Esophagus squamous epithelium (tissue), 5 donors: ENCODE measurements at places on chromosomes 6 and 20.

DNA sequence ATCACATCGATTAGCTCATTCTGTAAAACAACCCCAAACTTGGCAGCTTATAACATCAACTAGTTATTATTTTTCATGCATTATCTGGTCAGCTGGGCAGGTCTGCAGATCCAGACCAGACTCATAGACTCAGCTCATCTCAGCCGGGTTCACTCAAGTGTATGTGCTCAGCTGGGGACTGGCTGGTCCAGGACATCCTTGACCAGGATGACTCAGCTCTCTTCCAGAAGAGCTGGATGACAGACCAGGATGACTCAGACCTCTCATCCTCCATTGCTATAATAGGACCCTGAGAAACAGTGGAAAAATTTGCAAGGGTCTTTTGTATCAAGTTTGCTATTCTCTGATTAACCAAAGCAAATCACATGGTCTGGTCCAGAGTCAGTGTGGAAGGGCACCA lies 312.5 kb upstream of the PLCB4 start:
- no peak for DNase-seq
- no peak overlapping the region for H3K4me3 ChIP-seq
- H3K4me1 ChIP-seq: peaks cover 10% of the 10 kb centered on the region
- H3K27ac ChIP-seq: peak overlapping the region; percentile 55
- H3K27me3 ChIP-seq: no peaks in the 10 kb centered on the region

DNA sequence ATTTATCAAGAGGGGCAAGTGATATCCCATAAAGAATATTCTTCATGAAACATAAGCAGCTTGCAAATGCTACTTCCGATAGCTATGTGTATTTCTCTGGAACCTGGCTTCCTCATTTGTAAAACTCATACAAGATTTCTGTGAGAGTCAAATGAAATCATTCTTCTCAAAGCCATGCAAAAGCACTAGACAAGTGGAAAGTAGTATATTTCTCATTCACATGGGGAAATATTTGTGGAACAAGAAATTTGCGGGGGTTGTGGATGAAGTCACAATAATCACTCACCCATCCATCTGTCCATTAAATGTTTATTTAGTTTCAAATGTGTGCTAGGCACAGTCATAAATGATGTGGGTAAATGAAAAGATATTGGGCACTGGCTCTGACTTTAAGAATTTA lies 150.5 kb downstream of the IPCEF1 start:
- H3K27ac ChIP-seq: no peak overlapping the region
- H3K36me3 ChIP-seq: no peaks in the 10 kb centered on the region
- H3K4me1 ChIP-seq: no peaks in the 10 kb centered on the region
- no peak overlapping the region for H3K4me3 ChIP-seq

DNA sequence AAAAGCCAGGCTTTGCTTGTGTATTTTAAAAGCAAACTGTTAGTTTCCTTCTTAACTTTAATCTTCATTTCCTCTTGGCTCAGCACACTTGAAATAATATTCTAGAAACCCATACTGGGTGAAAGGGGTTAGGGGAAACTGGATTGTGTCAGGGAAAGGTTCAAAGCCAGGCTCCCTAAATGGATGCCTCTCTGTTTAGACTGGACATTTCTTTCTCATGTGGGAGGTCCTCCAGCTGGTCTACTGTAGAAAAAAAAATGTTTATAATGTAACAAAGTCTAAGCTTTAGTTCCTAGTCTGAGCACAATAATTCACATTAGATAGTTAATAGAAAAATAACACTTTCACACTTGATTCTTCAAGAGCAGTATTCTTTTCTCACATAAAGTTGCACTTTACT lies 89.0 kb upstream of the AKIRIN2 start:
- H3K4me1 ChIP-seq: peaks cover 37% of the 10 kb centered on the region
- no peak overlapping the region for H3K4me3 ChIP-seq
- no peak overlapping the region for H3K27ac ChIP-seq
- no peaks in the 10 kb centered on the region for H3K36me3 ChIP-seq

- H3K27me3 ChIP-seq: peaks cover 9% of the 10 kb centered on the region
- H3K4me1 ChIP-seq: peaks cover 27% of the 10 kb centered on the region
- DNase-seq: no peak
- no peaks in the 10 kb centered on the region for H3K36me3 ChIP-seq
- peak overlapping the region; percentile 61 for H3K4me3 ChIP-seq
Measured at GRCh38 chr6:393391-394221, 2.1 kb downstream of the IRF4 start.

DNA sequence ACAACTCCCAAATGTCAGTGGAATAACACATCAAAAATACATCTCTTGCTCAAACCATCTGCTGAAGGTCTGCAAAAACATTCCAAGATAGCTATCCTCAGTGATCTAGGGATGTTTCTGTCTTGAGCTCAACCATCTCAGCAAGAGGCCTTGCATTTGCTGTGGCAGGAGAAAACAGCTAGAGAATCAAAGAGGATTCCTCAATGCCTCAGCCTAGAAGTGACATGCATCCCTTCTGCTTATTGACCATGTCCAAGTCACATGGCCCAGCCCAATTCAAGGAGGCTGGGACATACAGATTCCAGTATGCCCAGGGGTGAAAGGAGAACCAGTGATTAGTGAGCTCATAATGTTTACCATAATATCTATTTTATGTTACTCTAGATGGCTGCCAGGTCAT lies 269.5 kb downstream of the PLCB1 start:
- no peaks in the 10 kb centered on the region for H3K36me3 ChIP-seq
- no peak for DNase-seq
- no peaks in the 10 kb centered on the region for H3K27me3 ChIP-seq
- no peak overlapping the region for H3K27ac ChIP-seq
- H3K4me3 ChIP-seq: no peak overlapping the region

- H3K27me3 ChIP-seq: no peaks in the 10 kb centered on the region
- no peaks in the 10 kb centered on the region for H3K4me1 ChIP-seq
- no peak overlapping the region for H3K27ac ChIP-seq
- no peak overlapping the region for H3K4me3 ChIP-seq
- H3K36me3 ChIP-seq: no peaks in the 10 kb centered on the region
Measured at GRCh38 chr6:101090281-101090680, 209.2 kb upstream of the ASCC3 start.

- peaks cover 28% of the 10 kb centered on the region for H3K4me1 ChIP-seq
- no peaks in the 10 kb centered on the region for H3K27me3 ChIP-seq
- no peak for DNase-seq
- H3K36me3 ChIP-seq: no peaks in the 10 kb centered on the region
- no peak overlapping the region for H3K27ac ChIP-seq
- H3K4me3 ChIP-seq: no peak overlapping the region
Measured at GRCh38 chr6:169164451-169164850, 89.2 kb downstream of the THBS2 start.

DNA sequence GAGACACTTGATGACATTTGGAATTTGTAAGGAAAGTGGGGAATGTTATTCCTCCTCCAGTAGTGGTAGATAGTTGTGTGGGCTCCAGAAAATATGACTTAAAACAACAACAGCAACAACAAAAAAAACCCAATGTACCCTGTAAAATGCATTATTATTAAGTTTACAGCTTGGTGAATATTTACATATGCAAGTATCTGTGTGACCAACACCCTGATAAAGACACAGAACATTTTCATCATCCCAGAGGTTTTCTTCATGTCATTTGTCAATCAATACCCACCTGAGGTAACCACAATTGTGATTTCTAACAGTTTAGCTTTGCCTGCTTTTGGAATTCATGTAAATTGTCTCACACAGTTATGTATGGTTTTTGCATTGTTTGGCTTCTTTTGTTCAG lies 152.1 kb upstream of the GRIK2 start:
- no peaks in the 10 kb centered on the region for H3K27me3 ChIP-seq
- H3K4me3 ChIP-seq: no peak overlapping the region
- H3K4me1 ChIP-seq: no peaks in the 10 kb centered on the region
- no peak for DNase-seq
- H3K36me3 ChIP-seq: no peaks in the 10 kb centered on the region

GRCh38 chr6:130313206-130313605 lies 52.6 kb upstream of the TMEM200A start:
- H3K27me3 ChIP-seq: no peaks in the 10 kb centered on the region
- H3K4me3 ChIP-seq: no peak overlapping the region
- no peaks in the 10 kb centered on the region for H3K36me3 ChIP-seq
- peaks cover 10% of the 10 kb centered on the region for H3K4me1 ChIP-seq
- H3K27ac ChIP-seq: no peak overlapping the region

- H3K4me3 ChIP-seq: no peak overlapping the region
- no peaks in the 10 kb centered on the region for H3K4me1 ChIP-seq
- H3K27ac ChIP-seq: no peak overlapping the region
Measured at GRCh38 chr6:88677356-88677755, 286.1 kb downstream of the RNGTT start.

- H3K4me3 ChIP-seq: no peak overlapping the region
- no peaks in the 10 kb centered on the region for H3K27me3 ChIP-seq
- no peak overlapping the region for H3K27ac ChIP-seq
- H3K4me1 ChIP-seq: no peaks in the 10 kb centered on the region
Measured at GRCh38 chr20:51426718-51427650, 115.5 kb downstream of the NFATC2 start.

DNA sequence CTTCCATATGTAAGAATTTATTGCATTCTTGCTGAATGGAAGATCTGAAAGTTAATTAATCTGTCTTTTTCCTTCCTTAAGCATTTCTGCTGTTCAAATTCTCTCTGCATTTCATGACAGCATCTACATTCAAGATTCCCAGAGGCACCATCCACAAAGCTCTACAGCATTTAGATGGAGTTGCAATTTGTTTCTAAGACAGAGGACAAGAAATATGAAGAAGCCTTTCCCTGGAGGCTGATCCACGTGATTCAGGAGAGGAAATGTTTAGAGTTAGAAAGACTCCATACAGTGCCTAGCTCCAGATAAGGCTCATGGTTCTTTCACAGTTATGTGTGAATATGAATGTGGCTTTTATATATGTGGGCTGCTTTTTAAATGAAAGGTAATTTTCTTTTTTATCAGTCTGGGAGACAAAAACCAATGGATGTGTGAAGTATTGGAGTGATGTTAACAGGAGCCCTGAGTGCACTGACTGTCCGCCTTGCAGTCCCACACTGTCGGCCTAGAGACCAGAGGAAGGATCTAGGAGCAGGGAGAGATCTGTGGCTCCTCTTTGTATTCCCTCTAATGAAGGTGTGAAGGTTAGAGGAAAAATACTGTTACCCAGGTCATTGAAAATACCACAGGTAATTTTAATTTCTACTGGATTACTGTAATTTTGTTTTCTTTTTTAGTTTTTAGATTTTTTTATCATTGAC lies 686.6 kb upstream of the GJE1 start:
- H3K27me3 ChIP-seq: no peaks in the 10 kb centered on the region
- H3K27ac ChIP-seq: no peak overlapping the region
- H3K4me1 ChIP-seq: no peaks in the 10 kb centered on the region

DNA sequence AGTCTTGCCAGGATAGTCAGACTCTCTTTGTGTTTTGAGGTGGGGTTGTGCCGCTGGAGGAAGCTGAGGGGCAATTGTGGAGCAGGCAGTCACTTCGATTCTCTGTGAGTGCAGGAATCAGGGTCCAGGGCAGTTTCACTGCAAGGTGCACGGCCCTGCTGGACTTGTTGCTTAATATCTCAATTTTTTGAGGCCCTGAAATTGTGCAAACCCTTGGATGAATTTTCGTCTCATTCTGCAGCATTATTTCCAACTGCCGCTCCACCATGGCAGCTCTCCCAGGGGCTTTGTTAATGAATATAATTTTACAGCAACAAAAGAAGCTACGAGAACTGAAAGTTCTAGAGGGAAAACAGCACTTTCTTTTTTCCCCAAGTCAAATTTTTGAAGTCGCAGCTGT lies 531.9 kb downstream of the QKI start:
- H3K4me1 ChIP-seq: peaks cover 53% of the 10 kb centered on the region
- no peak for DNase-seq
- no peaks in the 10 kb centered on the region for H3K27me3 ChIP-seq
- no peaks in the 10 kb centered on the region for H3K36me3 ChIP-seq
- H3K4me3 ChIP-seq: no peak overlapping the region

DNA sequence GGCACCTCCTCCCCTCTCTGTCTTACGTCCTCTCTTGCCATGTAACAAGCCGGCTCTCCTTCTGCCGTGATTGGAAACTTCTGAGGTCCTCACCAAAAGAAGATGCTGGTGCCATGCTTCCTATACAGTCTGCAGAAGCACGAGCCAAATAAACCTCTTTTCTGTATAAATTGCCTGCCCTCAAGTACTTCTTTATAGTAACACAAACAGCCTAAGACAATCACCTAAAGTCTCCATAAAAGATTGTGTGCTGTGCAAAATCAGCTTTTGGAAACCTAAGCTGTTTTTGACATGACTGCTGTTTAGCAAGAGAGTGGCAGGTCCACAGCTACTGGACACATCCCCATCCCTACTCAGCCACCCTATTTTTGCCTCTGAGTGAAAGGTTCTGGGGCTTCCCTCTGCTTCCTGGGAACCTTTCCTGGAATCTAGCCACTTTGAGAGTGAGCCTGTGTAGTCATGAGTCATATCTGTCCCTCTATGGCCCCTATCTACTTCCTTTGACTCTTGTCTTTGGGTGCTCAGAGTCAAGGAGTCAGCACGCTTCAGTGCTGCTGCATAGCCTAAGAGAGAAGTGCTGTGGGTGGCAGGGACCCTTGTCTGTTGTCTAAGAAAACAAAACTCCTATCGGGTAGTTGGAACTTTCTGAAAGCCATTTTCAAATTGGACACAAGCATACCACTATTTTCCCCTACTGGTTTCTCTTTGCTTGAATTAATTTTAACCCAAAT lies 110.0 kb downstream of the PPP1R14C start:
- H3K4me1 ChIP-seq: peaks cover 59% of the 10 kb centered on the region
- H3K4me3 ChIP-seq: no peak overlapping the region
- no peaks in the 10 kb centered on the region for H3K27me3 ChIP-seq
- no peaks in the 10 kb centered on the region for H3K36me3 ChIP-seq
- DNase-seq: no peak

DNA sequence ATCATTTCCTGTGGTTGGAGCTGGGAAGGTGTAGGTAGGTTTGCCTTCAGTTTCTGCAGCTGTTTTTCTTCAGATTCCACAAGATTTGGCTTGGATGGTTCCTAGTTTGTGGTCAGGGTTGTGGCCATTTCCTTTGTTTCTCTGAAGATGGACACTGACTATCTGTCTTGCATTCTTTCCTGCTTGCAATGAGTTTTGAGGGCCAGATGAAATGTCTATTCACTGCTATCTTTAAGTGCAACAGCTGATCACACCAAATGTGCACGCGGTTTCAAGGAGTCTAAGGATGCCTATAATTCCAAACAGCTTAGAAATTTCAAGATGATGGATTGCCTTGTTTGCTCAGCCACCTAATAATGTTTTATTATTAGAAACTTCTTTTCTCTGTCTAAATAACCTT lies 28.4 kb downstream of the IL20RA start:
- H3K4me3 ChIP-seq: no peak overlapping the region
- no peaks in the 10 kb centered on the region for H3K27me3 ChIP-seq
- H3K36me3 ChIP-seq: no peaks in the 10 kb centered on the region
- H3K27ac ChIP-seq: no peak overlapping the region
- H3K4me1 ChIP-seq: peaks cover 55% of the 10 kb centered on the region

- peak overlapping the region; percentile 50 for H3K4me3 ChIP-seq
- H3K27ac ChIP-seq: no peak overlapping the region
- no peak for DNase-seq
- H3K4me1 ChIP-seq: peaks cover 24% of the 10 kb centered on the region
- no peaks in the 10 kb centered on the region for H3K36me3 ChIP-seq
- no peaks in the 10 kb centered on the region for H3K27me3 ChIP-seq
Measured at GRCh38 chr6:116616737-116617053, 416 bp downstream of the RSPH4A start.

DNA sequence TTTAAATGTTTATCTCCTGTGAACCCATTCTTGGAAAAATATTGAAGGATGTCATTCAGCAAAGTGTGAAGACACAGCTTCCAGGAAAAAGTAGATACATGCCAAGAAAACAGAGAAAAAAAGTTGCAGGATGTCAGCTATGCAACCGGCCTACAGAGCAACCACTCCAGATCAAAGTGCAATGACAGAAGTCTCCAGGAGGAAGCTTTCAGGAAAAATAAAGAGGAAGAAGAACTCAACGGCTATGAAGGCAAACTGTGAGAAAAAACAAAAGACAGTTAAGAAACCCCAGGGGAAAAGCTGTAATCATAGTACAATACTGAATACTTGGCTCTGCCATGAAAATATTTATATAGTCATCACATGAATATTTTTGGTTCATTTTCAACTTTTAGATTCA lies 30.6 kb downstream of the REPS1 start:
- no peaks in the 10 kb centered on the region for H3K36me3 ChIP-seq
- H3K4me1 ChIP-seq: peaks cover 13% of the 10 kb centered on the region
- no peak for DNase-seq
